NCI-H187 treated with DMSO at 0.1 percent for 48 hours (cell line): ENCODE measurements at places on chromosomes 6 and 20.

DNA sequence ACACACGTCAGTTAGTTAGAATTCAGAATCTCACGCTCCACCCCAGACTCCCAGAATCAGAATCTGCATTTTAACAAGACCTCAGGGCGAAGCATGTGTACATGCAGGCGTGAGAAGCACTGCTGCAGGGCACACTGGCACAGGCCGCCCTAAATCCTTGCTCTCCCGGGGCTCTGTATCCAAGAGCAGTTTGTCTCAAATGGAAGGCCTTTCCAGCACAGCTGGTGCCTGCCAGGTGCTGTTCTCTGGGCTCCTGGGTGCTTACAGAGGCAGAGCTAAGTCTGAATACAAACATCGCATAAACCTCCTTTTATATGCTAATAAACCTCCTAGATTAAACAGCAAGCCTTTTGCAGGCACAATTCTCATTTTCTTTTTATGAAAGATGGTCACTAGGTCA, 119.1 kb upstream of the CD93 start:
- no peak for DNase-seq

- DNase-seq = no peak
These were observed 24.1 kb downstream of the SCP2D1 start for GRCh38 chr20:18837718-18838117.

- DNase-seq = no peak
These were observed 310.2 kb upstream of the AGPAT4 start for GRCh38 chr6:161584051-161584450.

- DNase-seq = no peak
These were observed 19.0 kb downstream of the PACSIN1 start for GRCh38 chr6:34484899-34485298.

GRCh38 chr6:100449239-100449691, 15.5 kb downstream of the SIM1 start:
- no peak for DNase-seq

GRCh38 chr6:156994215-156995076, 217.3 kb downstream of the ARID1B start:
- no peak for DNase-seq

- DNase-seq = peak; percentile 12
These were observed 52.2 kb downstream of the MARCKS start for GRCh38 chr6:113909224-113909856.

DNA sequence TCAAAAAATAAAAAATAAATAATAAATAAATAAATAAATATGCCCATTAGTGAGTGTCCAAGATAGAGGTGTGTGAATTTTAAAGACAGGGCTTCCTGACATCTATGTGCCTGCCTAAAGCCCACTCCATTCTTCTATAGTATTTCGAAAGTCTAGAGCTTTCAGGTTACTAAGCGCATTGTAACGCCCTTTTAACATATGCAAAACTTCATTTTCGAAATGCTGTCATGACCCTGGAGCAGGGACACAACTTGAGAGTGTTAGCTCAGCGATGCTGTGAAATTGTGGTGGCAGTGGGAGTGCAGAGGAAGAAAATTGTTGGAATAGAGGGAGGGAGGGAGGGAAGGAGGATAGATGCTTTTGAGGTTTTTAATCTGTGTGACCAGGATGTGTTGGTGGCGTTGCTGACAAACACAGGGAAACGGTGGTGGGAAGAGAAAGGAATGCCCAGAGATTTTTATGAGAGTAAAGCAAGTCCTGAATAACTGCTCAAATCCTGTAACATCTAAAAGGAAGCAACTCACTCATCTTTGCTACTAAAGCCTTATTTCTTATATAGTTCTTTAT, 169.3 kb downstream of the ARID1B start:
- DNase-seq = no peak

GRCh38 chr6:2976571-2977085, 5.3 kb upstream of the SERPINB6 start:
- no peak for DNase-seq

DNA sequence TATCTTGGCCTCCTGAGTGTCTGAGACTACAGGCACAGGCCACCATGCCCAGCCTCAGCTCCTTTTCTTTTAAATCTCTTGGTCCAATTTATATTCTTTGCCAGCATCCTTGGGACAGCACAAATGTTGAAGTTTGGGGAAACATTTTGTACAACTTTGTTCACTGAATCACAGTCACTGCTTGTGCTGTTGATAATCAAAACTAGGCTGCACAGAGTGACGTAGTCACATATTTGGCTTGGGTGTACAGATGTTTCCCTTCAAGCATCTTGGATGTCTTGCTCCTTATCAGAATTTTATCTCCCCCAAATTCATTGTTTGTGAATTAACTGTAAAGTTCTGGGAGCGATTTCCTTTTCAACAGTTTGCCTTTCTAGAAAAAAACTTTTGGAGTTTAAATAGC, 17.9 kb downstream of the CARMIL1 start:
- DNase-seq = no peak

DNA sequence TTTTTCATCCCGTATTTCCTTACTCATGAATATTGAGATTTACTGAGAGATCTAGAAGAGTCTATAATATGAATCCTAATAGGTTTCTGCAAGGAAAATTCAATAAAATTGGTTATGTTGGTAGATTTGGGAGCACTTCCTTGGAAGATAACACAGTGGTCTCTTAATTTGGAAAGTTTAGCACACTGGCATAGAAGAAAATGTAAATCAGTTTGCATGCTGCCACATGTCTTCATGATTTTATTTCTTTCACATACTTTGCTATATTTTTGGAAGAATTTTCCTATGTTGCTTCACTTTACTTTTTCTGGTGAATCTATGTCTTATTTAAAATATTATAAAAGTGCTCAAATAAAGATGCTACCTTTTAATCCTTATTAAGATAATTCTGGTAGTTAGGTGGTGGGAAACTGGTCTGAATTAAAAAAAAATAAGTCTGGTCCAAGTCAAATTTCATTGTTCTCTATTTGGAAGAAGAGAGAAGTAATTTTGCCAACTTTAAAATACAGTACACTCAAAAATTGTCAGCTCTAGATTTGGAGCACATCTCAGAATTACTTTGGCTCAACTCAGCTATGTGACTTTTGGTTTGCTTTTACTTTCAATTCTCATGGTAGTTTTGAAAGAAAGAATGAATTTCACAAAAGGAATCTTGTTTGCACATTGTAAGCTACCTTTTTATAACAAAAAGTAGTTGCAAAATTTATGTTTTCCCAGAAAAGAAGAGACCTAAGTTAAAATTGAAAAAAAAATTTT, 197.3 kb downstream of the CENPW start:
- DNase-seq = no peak

DNA sequence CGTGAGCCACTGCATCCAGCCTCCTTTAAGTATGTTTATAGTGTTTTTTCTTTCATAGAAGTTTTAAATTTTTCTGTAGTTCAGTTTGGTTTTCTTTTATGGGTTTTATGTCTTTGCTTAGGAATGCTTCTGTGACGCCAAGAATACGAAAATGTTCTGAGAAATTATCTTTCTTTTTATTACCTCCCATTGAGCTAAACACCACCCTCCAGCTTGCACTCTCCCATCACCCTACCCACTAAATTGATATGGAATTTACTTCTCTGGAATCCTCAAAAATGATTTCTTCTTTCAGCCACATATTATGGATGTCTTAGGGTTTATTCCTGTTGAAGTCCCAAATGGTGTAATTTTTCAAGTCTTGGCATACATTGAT, 38.1 kb downstream of the JARID2 start:
- DNase-seq = no peak

GRCh38 chr20:63363981-63364561, 2.9 kb upstream of the CHRNA4 start:
- DNase-seq = no peak

DNA sequence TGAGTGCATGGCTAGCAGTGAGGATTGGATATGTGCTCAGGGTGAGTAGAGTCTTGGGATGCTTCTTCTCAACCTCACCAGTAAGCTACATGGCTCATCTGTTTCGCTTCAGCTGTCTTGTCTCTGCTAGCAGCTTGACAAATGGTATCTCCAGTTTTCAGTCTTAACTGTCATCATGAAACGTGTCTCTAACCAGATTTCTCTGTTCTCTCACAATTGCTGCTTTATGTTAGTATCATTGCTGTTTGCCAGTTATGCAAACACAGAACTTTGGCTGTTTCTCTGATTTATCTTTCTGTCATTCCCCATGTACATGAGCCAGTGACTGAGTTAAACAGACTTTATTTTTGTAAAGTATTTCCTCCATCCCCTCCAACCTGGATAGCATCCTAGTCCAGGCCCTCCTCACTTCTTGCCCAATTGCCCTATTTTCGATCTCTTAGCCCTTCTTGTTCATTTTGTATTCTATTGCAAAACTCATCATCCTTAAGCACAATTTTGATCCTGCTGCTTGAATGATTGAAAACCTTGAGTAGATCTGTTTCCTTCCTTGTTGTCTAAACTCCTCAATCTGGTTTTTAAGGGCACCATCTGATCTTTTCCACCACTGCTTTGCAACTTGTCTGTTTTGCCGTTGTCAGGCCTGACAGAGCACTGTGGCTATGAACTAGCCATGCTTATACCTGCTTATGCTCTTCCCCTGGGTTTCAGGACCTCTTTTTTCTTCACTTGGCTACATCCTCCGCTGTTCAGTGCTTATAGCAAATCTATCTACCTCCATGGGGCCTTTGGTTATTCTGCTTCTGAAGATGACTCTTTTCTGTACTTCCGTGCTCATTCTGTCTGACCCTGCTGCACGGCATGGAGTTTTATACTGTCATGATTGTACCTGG, 37.7 kb upstream of the ADIG start:
- no peak for DNase-seq

- no peak for DNase-seq
These were observed 143.2 kb upstream of the TENT5A start for GRCh38 chr6:81895511-81896185.
